ENCODE measurements at places on chromosomes 4 and X. TPM values are rescaled to one million over a fixed set of nuclear protein-coding genes. Genes with fewer than 3 reads are reported as not detected.
A peak's percentile ranks its signal among the peaks of the same experiment; 100 is the strongest.

Gene SUPT20HL2
- not detected for total RNA-seq

Gene ZNF711
- 0.45 TPM for total RNA-seq

Gene CSAG3
- total RNA-seq = 0.35 TPM

Gene ZNF732
- not detected for total RNA-seq

Gene DCAF12L1
- total RNA-seq = not detected

Gene MAML3
- total RNA-seq = 2.2 TPM

GRCh38 chrX:3599802-3600430, 113.5 kb downstream of the PRKX start:
- no peak for DNase-seq
- no peak overlapping the region for H3K4me3 ChIP-seq
- H3K27ac ChIP-seq = no peak overlapping the region

DNA sequence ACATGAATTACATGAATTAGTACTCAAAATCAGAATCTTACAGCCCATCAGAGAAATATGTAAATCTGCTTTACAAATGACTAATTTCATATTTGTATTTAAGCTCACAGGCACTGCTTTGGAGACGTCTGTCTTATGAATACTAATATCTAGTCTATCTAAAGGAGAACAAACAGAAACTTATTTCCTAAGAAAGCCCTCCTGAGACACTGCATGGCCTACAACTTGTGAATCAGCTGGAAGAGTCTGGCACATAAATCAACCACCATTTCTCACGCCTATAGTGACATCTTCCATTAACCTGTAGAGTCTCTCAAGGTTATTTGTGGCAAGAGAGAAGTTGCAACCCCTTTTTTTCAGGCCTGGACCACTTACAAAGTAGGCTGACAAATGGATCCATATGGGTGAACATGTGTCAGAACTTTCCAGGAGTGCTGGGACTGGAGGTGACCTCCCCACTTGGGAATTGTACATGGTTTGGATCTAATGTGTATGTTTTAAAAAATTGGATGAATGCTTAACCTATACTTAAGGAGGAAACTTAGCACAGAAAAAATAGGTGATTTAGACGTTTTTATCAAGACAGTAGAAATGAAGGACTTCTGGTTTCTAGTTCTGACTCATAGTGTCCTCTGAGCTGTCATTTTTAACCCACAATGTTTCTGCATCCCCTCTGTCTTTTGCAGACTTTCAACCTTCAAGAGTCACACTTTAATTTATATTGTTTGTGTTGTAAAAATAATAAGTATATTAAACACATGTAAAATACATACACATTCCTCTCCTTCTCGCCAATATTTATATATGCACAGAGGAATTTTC, 83.2 kb upstream of the ARHGAP24 start:
- H3K36me3 ChIP-seq = no peaks in the 10 kb centered on the region
- no peak overlapping the region for H3K27ac ChIP-seq
- H3K4me3 ChIP-seq = no peak overlapping the region
- no peaks in the 10 kb centered on the region for H3K4me1 ChIP-seq
- DNase-seq = no peak

DNA sequence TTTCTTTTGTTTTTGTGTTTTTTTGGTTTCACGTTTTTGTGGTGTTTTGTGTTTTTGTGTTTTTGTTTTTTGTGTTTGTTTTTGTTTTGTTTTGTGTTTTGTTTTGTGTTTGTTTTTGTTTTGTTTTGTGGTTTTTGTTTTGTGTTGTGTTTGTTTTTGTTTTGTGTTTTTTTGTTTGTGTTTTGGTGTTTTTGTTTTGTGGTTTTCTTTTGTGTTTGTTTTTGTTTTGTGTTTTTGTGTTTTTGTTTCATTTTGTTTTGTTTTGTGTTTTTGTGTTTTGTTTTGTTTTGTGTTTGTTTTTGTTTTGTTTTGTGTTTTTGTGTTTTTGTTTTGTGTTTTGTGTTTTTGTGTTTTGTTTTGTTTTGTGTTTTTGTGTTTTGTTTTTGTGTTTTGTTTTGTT, 20.9 kb downstream of the CSF2RA start:
- peak overlapping the region; percentile 83 for H3K27ac ChIP-seq
- DNase-seq = no peak

DNA sequence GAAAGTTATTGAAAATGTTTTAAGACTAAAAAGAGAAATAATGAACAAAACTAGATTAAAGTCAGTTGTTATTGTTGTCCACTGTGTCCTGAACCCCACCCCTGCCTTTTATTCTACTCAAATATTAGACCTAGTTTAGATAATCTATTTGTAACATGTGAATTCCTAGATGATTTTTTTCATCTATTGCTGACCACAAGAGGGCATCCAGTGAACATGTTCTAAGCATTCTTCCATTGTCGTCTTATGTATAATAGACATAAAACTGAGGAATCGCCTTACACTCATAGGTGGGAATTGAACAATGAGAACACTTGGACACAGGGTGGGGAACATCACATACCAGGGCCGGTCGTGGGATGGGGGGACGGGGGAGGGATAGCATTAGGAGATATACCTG, 36.4 kb upstream of the HPRT1 start:
- H3K27me3 ChIP-seq = no peaks in the 10 kb centered on the region
- H3K36me3 ChIP-seq = peaks cover 2% of the 10 kb centered on the region
- H3K4me3 ChIP-seq = no peak overlapping the region
- no peak for DNase-seq

DNA sequence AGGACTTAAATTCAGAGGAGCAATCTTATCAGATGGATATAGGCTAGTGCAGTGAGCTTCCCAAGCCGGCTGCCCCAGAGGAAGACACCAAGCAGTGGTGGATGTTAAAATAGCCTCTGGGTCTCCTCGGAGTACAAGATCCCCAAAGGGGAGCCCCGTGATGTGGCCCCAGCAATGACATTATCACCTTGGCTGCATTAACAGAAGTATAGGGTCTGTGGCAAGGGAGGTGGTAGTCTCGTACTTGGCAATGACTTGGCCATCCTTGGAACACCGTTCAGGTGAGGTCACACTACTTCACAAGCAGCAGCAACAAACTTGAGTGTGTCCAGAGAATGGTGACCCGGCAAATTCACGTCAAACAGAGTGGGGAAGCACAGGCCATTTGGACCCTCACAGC, 67.8 kb downstream of the PSAPL1 start:
- H3K4me3 ChIP-seq = no peak overlapping the region
- no peaks in the 10 kb centered on the region for H3K36me3 ChIP-seq
- no peaks in the 10 kb centered on the region for H3K27me3 ChIP-seq
- no peak for DNase-seq
- H3K4me1 ChIP-seq = no peaks in the 10 kb centered on the region

- no peak overlapping the region for H3K4me3 ChIP-seq
- H3K27me3 ChIP-seq = no peaks in the 10 kb centered on the region
- H3K27ac ChIP-seq = no peak overlapping the region
- no peaks in the 10 kb centered on the region for H3K4me1 ChIP-seq
Measured at GRCh38 chr4:177010418-177010817, 217.7 kb upstream of the VEGFC start.

DNA sequence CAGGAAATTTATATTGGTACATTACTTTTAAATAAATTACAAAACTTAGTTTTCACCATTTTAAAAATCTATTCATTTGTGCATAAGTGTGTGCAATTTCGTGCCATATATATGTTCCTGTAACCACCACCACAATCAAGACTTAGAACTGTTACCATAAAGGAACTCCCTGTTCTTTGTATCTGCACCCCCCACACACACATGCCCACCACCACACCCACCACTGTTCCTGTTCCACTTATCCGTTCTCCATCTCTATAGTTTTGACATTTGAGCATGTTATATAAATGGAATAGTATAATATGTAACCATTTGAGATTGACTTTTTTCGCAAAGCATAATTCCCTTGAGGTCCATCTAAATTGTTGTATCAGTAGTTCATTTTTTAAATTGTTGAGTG, 73.7 kb downstream of the TAF1 start:
- H3K36me3 ChIP-seq = peaks cover 30% of the 10 kb centered on the region
- H3K27me3 ChIP-seq = no peaks in the 10 kb centered on the region
- H3K4me3 ChIP-seq = no peak overlapping the region
- H3K27ac ChIP-seq = no peak overlapping the region
- peaks cover 4% of the 10 kb centered on the region for H3K4me1 ChIP-seq

GRCh38 chrX:96591421-96591820, 93.2 kb upstream of the DIAPH2 start:
- H3K4me1 ChIP-seq = no peaks in the 10 kb centered on the region
- H3K4me3 ChIP-seq = no peak overlapping the region
- no peak overlapping the region for H3K27ac ChIP-seq
- no peaks in the 10 kb centered on the region for H3K36me3 ChIP-seq

DNA sequence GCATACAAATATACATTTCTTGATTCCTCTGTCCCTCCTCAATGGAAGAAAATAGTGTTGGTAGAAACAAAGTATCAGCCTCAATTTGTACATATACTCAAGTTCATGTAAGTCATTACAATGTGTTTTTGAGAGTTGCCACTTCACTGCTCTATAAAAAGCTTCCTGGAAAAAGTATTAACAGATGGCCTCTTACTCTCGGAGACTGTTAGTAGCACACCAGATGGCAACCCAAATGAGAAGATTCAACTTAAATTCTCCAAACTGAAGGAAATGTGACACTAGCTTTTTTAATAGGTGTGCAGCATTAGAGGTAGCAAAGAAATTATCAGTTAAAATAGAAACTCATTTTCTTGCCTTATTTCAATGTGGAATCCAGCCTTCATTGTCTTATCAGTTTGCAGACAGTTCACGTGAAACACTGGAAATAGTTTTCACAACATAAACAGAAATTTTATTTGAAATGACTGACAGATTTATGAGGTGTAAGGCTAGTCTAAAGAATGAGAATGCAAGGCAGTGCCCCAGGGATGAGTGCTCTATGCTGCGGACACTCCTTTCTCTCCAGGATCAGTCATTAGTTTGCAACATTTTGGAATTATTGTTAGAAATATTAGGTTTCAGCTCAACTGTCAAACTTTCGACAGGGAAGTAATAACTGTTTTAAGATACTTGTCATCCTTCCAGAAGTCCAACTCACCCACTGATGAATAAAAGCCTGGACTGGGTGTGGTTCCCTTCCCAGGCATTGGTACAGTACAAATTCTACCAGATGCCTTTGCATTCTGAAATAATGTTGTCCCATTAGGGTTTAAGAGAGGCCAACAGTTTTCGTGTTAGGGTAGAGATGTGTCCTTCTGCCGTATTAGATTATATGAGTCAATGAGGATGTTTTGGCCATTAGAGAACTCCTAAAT, 50.9 kb downstream of the IDS start:
- H3K4me1 ChIP-seq = no peaks in the 10 kb centered on the region
- peaks cover 11% of the 10 kb centered on the region for H3K27me3 ChIP-seq
- no peak for DNase-seq
- no peak overlapping the region for H3K27ac ChIP-seq
- no peaks in the 10 kb centered on the region for H3K36me3 ChIP-seq
- no peak overlapping the region for H3K4me3 ChIP-seq

GRCh38 chr4:100483796-100484195, 34.0 kb downstream of the EMCN start:
- H3K36me3 ChIP-seq = no peaks in the 10 kb centered on the region
- H3K4me3 ChIP-seq = no peak overlapping the region
- H3K27ac ChIP-seq = no peak overlapping the region

DNA sequence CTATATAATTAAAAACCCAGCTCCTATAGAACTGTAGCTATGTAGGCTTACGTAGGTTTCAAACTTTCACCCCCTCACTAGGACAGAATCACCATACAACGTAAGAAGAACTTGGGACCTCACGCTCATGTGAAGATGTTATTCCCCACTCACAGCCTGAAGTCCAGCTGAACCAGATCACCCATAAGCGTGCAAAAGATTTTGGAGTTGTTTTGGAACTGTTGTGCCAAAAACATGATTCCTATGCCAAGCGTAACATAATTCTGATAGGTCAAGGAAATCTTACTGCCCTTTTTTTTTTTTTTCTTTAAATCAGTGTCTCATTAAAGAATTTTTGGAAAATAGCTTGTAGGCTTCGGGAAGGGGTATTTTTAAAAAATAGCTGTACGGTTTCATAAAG, 57.0 kb downstream of the LCORL start:
- H3K4me1 ChIP-seq = no peaks in the 10 kb centered on the region
- no peaks in the 10 kb centered on the region for H3K27me3 ChIP-seq
- H3K4me3 ChIP-seq = no peak overlapping the region
- H3K27ac ChIP-seq = no peak overlapping the region

GRCh38 chrX:48592971-48593370, 4.3 kb upstream of the WDR13 start:
- no peak overlapping the region for H3K27ac ChIP-seq
- H3K4me1 ChIP-seq = peaks cover 8% of the 10 kb centered on the region
- DNase-seq = no peak
- peaks cover under 1% of the 10 kb centered on the region for H3K36me3 ChIP-seq

GRCh38 chr4:78288327-78288726, 231.2 kb downstream of the FRAS1 start:
- H3K27ac ChIP-seq = no peak overlapping the region
- H3K4me1 ChIP-seq = no peaks in the 10 kb centered on the region
- no peak for DNase-seq
- H3K36me3 ChIP-seq = no peaks in the 10 kb centered on the region
- no peak overlapping the region for H3K4me3 ChIP-seq

GRCh38 chrX:148601034-148601433, 100.6 kb downstream of the AFF2 start:
- H3K27ac ChIP-seq = no peak overlapping the region
- H3K36me3 ChIP-seq = no peaks in the 10 kb centered on the region
- no peak for DNase-seq
- H3K27me3 ChIP-seq = no peaks in the 10 kb centered on the region
- H3K4me1 ChIP-seq = no peaks in the 10 kb centered on the region

GRCh38 chr4:55549888-55550287, 3.2 kb upstream of the CLOCK start:
- H3K4me3 ChIP-seq = no peak overlapping the region
- H3K27ac ChIP-seq = no peak overlapping the region
- peaks cover 38% of the 10 kb centered on the region for H3K27me3 ChIP-seq

DNA sequence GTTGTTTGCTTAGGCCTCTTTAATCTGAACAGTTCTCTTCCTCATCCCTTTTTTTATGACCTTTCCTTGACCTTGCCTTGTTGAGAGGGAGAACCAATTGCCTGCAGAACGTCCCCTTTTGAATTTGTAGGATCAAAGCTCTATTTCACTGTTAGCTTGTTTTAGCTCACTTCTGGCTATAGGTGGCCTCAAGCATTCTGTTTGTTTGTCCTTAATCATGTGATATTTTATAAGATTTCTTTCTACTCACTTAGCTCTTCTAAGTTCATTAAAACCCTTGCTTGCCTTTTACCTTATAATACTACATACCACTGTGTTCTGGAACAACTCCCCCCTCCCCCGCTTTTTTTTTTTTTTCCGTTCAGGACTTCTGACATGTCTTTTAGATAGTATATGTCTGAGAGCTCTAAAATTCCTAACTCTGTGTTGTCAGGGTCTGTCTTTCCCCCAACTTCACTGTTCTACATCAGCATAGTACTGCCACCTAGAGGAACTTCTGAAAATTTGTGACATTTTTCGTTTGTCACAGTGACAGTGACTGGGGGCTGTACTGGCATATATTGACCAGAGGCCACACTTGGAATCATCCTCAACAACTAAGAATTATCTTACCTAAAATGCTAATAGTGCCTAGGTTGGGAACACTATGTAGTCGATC, 128.5 kb downstream of the LARP7 start:
- no peak overlapping the region for H3K27ac ChIP-seq
- peaks cover 4% of the 10 kb centered on the region for H3K4me1 ChIP-seq
- no peaks in the 10 kb centered on the region for H3K36me3 ChIP-seq
- H3K27me3 ChIP-seq = peaks cover 4% of the 10 kb centered on the region
